Hair follicle dermal papilla cell (primary cell): ENCODE measurements at places on chromosomes 12 and 14. TPM values are rescaled to one million over a fixed set of nuclear protein-coding genes. Genes with fewer than 3 reads are reported as not detected.

The SLC22A17 gene
- 22.5 and 27.3 TPM in 2 replicates for total RNA-seq

The IGF1 gene
- total RNA-seq = 0.12 and 0.81 TPM in 2 replicates

The SCNN1A gene
- total RNA-seq = 0.85 and 1.5 TPM in 2 replicates

The KCNA1 gene
- 0.12 and 0.49 TPM in 2 replicates for total RNA-seq

The SLC4A8 gene
- 6.7 and 7.7 TPM in 2 replicates for total RNA-seq

The TMEM117 gene
- 8.0 and 12.0 TPM in 2 replicates for total RNA-seq

The EML5 gene
- 0.12 and 0.81 TPM in 2 replicates for total RNA-seq
